ENCODE measurements at places on chromosomes 7 and 10.

DNA sequence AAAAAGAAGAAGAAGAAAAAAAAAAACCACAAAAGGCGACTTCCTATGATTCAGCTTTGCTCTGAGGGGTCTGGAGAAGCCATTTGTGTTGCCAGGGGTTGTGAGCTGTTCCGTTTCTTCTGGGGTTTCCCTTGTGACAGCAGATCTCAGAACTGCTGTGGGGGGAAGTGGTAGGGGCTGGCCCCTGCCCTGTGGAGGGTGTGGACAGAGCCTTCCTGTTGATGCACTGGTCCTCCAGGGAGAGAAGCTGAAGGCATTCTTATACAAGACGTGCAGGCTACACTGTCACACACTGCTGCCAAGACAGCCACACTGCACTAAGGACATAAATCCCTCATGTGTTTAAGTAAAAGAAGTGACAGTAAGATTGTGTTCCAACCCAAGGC lies 17.3 kb upstream of the CSGALNACT2 start:
- DNase-seq: no peak

DNA sequence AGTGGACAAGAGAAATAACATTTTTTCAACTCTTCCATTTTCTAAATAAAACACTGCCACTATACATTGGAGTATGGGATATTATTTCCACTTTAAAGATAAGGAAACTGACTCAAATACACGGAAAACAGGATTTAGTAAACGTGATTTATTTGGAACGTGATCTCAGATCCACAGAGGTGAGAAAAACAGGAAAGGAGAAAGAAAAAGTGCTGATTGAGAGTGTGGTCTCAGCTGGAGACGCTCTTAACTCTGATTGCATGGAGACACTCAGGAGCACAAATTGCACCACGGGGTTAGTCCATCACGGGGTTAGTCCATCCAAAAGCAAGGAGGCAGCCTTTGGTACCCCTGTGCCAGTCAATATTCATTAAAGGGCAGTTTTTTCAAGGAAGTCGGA lies 142.5 kb downstream of the GNAT3 start:
- DNase-seq: no peak

- DNase-seq: no peak
Measured at GRCh38 chr10:47176206-47176902, 123.6 kb upstream of the GDF10 start.

DNA sequence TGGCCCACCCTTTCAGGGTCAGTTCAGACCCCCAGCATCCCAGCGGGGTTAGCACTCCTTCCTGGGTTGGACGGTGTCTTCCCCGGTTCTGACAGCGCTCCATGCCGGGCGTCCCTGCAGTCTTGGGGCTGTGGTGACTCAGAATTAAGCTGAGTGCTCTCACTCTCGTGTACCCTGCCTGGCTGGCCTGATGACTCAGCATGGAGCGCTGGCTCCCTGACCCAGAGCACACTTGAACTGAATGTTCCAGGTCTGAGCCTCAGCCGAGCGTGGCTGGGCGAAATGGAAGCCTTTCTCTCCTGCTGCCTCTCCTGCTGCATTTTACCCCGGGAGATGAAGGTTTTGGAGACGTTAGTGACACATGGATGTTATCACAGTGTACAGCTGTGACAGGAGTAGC lies 7.1 kb downstream of the BAG3 start:
- no peak for DNase-seq

GRCh38 chr10:4813023-4813422 lies 13.0 kb upstream of the AKR1E2 start:
- no peak for DNase-seq

- no peak for DNase-seq
Measured at GRCh38 chr7:31052487-31052840, 356 bp downstream of the ADCYAP1R1 start.

DNA sequence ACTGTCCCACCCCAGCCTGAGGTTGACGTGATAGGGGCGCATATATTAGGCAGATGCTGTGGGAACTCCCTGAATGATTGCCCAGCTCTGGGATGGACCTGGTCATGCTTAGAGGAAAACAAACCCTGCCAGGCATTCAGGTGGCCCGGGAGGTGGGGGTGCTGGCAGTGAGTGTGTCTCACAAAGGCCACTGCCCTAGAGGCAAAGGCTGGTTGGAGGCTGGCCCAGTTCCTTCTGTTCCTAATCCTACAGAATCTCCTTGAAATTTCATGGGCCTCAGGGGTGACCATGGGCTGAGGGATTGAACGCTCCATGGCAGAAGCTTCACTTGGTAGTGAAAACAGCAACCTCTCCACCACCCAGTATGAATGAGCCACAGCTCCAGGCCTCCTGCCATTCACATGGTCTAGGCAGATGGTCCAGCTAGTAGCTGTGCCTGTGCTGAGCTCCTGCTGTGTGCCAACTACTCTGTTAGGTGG lies 25.6 kb downstream of the ADRA2A start:
- no peak for DNase-seq

DNA sequence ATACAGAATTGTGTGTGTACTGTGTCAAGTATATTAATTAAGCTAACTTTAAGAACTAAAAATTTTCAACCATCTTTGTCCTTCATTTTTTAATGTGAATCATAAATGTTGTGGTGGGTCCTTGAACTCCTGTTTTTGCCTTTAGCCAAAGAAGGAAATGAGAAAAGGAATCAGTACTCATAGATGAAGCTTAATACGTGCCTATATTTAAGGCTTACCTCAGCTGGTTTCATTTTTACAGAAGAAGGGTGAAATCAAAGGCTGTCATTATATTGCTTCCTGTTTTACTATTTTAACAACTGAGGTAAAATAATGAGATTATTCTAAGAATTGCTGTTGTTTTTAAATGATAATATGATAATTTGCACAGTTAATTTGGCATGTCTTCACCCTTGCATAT lies 6.3 kb upstream of the SNX13 start:
- DNase-seq: no peak

DNA sequence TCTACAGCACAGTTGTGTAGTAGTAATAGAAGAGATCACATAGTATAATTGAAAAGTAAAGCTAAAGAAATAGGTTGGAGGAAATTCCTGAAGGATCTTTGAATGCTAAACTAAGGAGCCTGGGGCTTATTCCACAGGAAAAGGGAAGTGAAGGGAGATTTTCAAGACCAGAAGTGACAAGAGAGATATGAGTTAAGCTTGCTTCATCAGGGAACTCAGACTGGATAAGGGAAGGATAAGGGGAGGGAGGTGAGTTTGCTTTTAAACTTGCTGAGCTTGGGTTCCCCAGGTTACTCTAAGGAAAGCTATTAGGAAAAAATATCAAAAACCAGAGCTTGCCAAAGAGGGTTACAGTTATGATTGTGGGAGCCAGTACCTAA lies 182.4 kb downstream of the RAPGEF5 start:
- no peak for DNase-seq

DNA sequence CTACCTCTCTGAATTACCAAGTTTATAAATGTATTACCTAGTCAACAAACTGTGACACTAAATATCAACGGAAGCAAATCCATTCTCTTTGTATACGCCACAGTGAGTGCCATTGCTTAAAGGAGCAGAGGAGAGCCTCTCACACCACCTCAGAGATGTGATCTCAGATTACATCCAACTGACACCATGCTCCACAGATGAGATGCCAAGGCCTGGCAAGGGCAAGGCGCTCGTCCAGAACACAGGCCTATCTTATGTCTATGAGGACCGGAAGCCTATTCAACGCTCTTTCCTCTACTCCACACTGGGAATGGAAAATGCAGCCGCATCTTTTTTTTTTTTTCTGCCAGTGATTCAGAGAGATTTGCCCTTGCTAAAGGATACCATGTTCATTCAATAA lies 11.4 kb downstream of the PDIA4 start:
- no peak for DNase-seq

DNA sequence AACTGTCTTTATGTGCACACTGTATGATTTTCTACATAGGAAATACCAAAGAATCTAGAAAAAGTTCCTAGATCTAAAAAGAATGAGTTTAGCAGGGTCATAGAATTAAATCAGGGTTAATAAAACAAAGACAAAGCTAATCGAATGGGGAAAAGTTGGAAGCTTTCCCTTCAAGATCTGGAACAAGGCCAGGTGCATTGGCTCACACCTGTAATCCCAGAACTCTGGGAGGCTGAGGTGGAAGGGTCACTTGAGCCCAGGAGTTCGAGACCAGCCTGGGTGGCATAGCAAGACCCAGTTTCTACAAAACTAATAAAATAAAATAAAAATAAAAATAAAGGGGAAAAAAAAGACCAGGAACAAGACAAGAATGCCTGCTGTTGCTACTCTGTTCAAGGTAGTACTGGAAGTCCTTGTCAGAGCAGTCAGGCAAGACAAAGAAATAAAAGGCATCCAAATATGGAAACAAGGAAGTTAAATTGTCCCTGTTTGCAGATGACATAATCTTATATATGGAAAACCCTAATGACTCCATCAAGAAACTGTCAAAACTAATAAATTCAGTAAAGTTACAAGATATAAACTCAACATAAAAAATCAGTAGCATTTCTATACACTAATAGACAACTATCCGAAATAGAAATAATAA lies 76.1 kb upstream of the RHEB start:
- no peak for DNase-seq

- no peak for DNase-seq
Measured at GRCh38 chr10:79422178-79422892, 23.1 kb downstream of the ZCCHC24 start.

- no peak for DNase-seq
Measured at GRCh38 chr7:50803359-50804337, 21.0 kb upstream of the GRB10 start.

DNA sequence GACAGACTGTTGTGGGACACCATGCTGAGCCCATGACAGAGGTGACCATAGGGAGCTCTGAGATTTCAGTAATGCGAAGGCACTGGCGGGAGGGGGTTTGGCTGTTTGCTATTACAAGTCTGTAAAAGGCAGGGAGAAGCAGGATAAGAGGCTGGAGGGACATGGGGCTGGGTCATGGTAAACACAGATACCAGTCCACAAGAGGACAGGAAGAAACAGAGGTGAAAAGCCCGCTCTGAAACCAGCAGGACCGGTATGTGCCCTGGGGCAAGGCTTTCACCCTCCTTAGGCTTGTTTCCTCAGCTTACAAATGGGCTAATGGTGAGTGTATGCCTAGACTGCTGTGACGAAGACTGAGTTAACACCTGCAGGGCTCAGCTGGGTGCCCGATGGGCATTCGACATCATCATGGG lies 34.1 kb downstream of the ANXA11 start:
- no peak for DNase-seq

DNA sequence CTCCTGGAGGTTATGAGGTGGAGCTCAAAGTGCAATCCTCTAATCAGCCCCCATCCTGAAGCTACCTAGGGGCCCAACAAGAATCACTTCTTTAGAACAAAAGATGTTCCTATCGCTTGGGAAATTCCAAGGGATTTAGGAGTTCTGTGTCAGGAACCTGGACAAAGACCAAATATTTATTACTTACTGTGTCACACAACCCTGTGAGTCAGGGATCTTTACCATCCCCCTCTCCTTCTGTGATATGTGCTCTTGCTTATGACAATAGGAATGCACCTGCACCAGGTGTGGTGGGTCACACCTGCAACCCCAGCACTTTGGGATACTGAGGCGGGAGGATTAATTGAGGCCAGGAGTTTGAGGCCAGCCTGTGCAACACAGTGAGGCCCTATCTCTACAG lies 485.8 kb downstream of the PLXDC2 start:
- DNase-seq: no peak

- no peak for DNase-seq
Measured at GRCh38 chr7:132419542-132419941, 156.7 kb downstream of the PLXNA4 start.

GRCh38 chr7:27152816-27153442 lies 546 bp upstream of the HOXA3 start:
- DNase-seq: no peak
